ENCODE measurements at places on chromosomes 5 and 9. TPM values are rescaled to one million over a fixed set of nuclear protein-coding genes. Genes with fewer than 3 reads are reported as not detected.

The IL4 gene
- not detected for total RNA-seq

The CBY3 gene
- total RNA-seq: not detected

The DDX4 gene
- total RNA-seq: 0.18 TPM

The TMEFF1 gene
- total RNA-seq: 19.6 TPM

The EIF4E1B gene
- not detected for total RNA-seq

The PCDHGA11 gene
- total RNA-seq: 6.0 TPM

The MSH3 gene
- total RNA-seq: 17.8 TPM

The CARTPT gene
- total RNA-seq: not detected

The ITGA1 gene
- total RNA-seq: 8.3 TPM

The TCOF1 gene
- total RNA-seq: 58.8 TPM

DNA sequence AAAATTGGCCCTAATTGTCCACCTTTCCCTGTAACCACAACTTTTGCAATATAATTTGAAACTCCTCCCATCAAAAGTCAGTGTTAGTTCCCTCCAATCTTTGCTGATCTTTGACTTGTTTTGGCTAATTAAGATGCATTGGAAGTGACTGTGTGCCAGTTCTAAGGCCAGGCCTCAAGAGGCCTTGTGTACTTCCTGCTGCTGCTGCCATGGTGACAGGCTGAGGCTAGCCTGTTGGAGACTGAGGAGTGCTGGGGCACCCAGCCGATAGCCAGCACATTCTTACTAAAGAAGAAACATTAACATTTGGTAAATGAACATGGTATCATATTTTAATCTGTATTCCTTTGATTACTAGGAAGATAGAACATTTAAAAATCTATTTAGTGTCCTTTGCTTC is 86.5 kb downstream of the SREK1 start:
- no peak for DNase-seq

- DNase-seq: no peak
These were observed 175.9 kb downstream of the RFK start for GRCh38 chr9:76218117-76218885.

DNA sequence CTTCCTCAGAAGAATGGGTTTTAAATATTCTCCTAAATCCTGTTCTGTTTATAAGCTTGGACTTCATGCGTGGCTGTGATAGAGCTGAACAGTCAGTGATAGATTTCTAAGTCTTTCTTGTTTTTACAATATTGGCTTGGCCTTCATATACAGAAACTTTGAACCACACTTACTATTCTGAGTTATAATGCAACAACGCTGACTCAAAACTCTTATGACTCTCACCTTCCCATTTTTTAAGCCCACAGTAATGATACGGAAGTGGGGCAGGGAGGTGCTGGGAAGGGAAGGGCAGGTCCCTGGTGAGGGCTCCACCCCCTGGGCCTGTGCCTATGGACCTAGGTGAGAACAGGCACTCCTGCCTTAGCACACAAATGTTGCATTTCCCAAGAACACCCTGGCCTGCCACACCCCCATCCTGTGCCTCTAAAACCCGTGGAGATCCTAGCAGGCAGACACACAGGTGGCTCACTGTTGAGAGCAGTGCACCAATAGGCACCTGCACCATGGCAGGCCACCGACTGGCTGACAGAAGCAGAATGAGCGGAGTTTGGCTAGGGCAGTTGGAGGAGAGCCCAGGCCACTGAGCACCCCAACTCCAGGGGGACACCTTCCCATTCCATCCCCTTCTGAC is 376.7 kb downstream of the GABRG2 start:
- DNase-seq: no peak

- no peak for DNase-seq
These were observed 15.2 kb upstream of the KCNMB1 start for GRCh38 chr5:170404398-170404797.

DNA sequence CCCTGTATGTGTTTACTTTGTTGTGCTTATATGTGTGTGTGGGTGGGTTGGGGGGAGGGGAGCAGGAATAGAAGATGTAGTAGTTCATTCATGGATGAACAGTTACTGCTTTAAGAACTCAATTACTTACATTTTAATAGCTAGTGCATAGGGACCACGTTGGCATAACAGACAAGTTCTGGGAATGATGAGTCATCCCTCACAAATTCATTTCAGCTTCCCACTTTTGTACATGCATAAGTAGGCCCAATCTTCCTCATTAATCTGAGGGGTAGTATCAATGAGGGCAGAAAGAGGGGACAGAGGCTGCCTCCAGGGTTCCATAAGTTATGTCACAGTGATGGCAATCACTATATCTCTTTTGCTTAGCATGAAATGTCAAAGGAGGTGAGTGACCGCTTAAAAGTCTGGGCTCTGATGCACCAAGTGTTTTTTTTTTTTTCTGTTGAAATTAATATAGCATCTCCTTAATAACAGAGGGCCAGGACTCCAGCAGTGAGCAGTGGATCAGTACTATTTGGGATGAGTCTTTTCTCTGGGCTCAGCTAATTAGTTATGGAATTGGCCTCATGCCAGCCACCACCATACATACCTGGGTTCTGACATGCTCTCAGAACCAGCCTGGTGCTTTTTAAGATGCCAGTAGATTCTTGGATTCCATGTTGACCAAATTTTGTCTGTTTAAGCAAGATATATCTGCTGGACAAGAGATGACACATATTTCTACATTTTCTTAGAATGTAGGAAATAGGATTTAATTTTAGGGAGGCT is 37.1 kb downstream of the PRDM6 start:
- DNase-seq: no peak

GRCh38 chr5:116583862-116584222 is 9.2 kb upstream of the SEMA6A start:
- DNase-seq: no peak

GRCh38 chr5:142920849-142921612 is 150.9 kb downstream of the ARHGAP26 start:
- no peak for DNase-seq

GRCh38 chr9:137353223-137354152 is 51.4 kb upstream of the NRARP start:
- no peak for DNase-seq

DNA sequence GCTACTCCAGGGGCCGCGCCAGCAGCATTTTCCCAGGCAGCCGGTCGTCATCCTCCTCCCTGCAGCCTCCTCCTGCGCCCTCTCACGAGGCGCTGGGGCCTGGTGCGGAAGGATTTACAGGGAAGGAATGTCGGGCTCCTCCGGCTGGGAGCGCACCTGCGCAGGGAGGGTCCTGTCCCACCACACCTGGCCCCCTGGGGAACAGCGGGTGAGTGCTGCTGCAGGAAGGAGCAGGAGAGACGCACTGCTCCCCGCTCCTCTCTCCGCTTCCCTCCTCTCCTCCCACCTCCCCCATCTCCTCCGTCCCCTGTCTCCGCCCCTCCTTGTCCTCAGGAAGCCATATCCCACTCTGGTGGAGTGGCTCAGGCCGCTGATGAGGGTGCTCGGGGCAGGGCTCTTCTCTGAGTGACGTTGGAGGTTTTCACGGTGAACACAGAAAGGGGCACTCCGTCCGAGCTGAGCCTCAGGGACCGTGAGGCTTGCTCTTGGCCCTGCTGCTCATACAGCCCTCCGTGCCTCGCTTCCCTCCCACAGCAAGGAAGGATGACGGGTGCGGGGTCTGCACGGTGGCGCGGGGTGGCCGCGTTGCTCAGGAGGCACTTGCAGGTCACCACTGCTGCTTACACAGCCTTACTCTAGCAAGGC is 31.3 kb downstream of the IRX4 start:
- DNase-seq: no peak

- DNase-seq: peak; percentile 49
These were observed 1.2 kb downstream of the MAP1B start for GRCh38 chr5:72108202-72109061.

DNA sequence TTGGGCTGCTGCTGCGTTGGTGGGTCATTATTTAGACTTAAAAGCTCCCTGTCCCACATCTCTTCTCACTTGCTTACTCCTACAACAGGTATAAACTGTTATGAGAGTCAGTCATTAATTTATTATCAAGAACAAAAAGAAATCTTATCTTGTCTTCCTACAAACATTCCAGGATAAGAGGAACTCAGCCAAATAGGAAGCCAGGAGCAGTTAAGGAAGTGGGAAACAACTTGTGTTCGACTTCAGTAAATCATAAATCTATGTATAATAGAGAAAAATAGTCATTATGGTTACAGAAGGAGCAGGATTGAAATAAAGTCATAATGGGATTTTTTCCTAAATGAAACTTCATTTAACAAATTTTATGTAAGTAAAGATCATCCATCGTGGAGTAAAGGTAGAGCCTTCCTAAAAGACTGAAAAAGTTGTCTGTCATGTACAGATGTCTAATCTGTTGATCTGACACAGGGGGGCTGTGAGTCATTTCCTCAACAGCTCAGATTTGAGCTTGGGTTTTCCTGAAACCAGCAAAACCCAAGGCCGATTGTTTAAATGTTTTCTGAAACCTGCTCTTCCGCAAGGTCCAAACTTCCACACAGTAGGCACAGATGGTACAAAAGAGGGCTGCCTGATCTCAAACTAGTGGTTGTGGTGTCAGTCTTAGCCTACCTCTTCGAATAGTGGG is 25.3 kb upstream of the LRRTM2 start:
- no peak for DNase-seq

- no peak for DNase-seq
These were observed 211.2 kb upstream of the TBCA start for GRCh38 chr5:77987331-77987730.

GRCh38 chr5:305050-305449 is 16.5 kb upstream of the AHRR start:
- DNase-seq: no peak

- no peak for DNase-seq
These were observed 2.1 kb downstream of the CFAP77 start for GRCh38 chr9:132412089-132412488.

- no peak for DNase-seq
These were observed 60.7 kb upstream of the IFNE start for GRCh38 chr9:21542787-21543186.

GRCh38 chr5:126348855-126349635 is 74.2 kb upstream of the GRAMD2B start:
- DNase-seq: no peak

GRCh38 chr5:35758151-35758724 is 98.5 kb upstream of the IL7R start:
- DNase-seq: no peak

- DNase-seq: no peak
These were observed 156.4 kb upstream of the ADRA1B start for GRCh38 chr5:159759791-159760290.

- no peak for DNase-seq
These were observed 12.2 kb downstream of the DNLZ start for GRCh38 chr9:136351252-136351800.

- DNase-seq: no peak
These were observed 79.2 kb downstream of the UBE2QL1 start for GRCh38 chr5:6527749-6528455.

DNA sequence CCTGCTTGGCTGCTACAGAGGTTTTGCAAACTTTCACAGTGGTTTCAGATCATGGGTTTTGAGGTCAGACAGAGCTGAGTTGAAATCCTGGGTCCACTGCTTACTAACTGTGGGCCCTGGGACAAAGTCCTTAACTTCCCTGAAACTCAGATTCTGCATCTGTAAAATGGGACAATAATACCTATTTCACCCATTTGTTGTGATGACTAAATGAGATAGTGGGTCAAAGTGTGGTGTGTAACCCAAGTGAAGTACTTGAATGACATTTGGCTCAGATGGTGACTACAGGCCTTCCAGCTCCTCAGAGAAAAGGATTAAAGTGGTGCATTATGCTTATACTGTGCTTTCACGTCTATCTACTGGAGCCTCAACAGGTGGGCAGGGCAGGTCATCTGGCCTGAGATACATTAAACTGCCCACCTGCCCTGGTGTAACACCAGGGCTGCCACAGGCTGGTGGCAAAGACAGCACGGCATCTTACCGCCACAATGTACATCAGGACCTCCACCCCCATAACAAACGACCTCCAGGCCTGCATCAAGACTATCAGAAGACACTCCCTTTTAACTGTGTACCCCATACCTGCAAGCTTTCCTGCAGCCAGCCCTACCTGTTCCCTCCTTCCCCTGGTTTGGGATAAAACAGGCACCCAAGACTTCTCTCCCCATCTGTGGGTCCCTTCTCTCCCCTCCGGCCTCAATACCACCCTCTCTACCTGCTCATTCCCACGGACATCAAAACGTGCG is 846 bp upstream of the TRAF1 start:
- DNase-seq: no peak

GRCh38 chr5:139481122-139481533 is 1.4 kb downstream of the STING1 start:
- no peak for DNase-seq

GRCh38 chr9:107665057-107665456 is 175.5 kb upstream of the KLF4 start:
- no peak for DNase-seq

- DNase-seq: no peak
These were observed 55.2 kb downstream of the EXD3 start for GRCh38 chr9:137367506-137368430.

GRCh38 chr5:133612249-133612860 is at the start of gene FSTL4:
Gene FSTL4, minus strand, starts transcription at chr5:133612541.
- DNase-seq: no peak

Data from mesothelial cell of epicardium (in vitro differentiated cells).